NCI-H2171 (cell line): ENCODE measurements at places on chromosomes 7 and 10.

DNA sequence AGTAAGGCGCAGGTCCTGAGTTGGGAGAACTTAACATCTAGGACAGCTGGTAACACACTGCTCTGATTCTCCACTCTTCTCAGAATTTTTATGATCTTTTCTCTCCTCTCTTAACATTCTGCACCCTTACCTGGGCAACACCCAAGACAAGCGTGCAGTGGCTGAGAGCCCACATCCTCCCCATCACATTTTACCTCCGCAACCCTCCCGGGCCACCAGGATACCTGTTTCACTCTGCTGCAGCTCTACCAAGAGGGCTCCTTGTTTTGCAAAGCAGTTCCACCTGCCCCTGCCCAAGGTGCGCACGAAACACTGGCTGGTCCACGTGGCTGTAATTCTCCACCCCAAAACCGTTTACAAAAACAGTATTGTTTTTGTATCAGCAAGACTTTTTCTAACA lies 81.5 kb downstream of the ITIH5 start:
- DNase-seq: no peak

GRCh38 chr10:80964955-80965614 lies 427.4 kb downstream of the SH2D4B start:
- no peak for DNase-seq

DNA sequence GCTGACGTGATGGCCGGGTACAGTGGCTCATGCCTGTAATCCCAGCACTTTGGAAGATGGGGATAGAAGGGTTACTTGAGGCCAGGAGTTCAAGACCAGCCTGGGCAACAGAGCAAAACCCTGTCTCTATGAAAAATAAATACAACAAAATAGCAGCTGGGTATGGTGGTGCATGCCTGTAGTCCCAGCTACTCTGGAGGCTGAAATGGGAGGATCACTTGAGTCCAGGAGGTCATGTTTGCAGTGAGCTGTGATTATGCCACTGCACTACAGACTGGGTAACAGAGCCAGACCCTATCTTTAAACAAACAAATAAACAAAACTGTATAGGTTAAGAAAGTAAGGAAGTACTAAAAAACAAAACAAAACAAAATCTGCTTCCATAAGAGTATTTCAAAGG lies 6.2 kb upstream of the CUL2 start:
- no peak for DNase-seq

- no peak for DNase-seq
Measured at GRCh38 chr7:116432527-116432916, 67.0 kb upstream of the CAV2 start.

- no peak for DNase-seq
Measured at GRCh38 chr10:27312854-27313253, 72.3 kb upstream of the ACBD5 start.

DNA sequence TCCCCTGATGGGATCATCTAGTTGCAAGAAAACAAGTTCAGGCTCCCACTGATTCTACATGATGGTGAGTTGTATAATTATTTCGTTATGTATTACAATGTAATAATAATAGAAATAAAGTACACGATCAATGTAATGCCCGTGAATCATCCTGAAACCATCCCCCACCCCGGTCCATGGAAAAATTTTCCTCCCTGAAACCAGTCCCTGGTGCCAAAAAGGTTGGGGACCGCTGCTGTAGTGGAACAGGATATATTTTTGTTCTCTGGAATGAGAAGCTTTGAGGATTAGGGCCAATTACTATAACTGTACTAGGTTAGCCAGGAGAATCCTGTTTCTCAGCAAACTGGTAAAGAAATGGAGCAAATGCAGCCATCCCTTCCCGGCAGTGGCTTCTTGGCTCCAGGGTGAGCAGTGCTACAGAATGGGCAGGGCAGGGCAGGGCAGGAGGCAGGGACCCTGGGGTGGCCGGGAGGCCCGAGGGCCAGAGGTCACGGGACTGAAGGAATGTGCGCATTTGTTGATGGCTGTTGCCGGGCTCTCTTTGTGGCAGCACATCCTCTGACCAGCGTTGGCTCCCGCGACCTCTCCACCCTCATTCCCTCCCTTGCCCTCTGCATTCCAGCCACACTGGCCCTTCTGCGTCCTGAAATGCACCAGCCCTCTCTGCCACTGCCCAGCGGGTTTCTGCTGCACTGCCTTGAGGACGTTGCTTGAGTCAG lies 162.3 kb upstream of the NPS start:
- no peak for DNase-seq

- no peak for DNase-seq
Measured at GRCh38 chr7:65287023-65287422, 86.6 kb upstream of the ZNF92 start.

DNA sequence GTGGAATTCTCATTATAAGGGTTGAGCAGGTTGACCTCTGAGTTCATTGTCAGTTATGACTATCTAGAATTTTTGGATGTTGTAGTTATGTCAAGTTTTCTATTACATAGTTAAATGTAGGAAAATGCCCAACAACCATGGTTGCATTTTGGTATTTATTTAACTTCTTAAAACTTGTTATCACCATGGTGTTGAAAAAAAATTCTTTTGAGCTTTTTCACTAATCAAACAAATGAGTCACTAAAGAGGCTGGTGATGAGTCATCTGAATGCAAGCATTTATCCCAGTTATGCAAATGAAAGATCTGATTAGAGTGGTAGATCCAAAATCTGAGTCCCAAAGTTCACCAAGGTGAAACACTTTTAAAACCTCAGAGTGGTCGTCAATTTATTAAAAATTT lies 624.7 kb upstream of the IGFBP3 start:
- no peak for DNase-seq

DNA sequence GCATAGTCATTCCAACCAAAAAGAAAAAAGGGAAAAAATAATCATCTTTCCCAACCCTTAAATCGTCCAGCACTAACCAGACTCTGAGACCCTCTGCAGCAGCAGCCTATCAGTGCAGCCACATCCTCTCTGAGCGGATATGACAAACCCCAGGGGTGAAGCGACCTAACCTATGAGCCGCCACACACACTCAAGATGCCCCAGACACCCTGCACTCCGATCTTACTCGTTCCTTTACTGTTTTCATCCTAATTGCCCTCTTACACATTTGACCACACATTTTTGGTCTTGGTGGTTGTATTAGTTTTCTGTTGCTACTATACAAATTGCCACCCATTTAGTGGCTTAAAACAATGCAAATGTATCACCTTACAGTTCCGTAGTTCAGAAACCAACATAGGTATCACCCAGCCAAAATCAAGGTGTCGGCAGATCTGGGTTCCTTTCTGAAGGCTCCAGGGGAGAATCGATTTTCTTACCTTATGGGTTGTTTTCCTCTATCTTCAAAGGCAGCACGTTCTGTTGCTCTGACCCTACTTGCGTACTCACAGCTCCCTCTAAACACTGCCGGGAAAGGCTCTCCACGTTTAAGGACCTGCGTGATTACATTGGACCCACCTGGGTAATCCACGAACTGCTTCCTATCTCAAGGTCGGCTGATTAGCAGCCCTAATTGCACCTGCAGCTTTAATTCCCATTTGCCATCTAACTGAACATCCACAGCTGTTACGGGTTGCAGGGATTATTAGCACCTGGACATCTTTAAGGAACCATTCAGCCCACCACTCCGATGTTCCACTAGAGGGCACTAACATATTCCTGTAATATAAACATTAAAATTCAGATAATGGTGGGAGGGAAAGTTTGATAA lies 37.3 kb upstream of the PRSS1 start:
- DNase-seq: no peak

- DNase-seq: no peak
Measured at GRCh38 chr10:10996966-10997620, 20.6 kb upstream of the CELF2 start.

GRCh38 chr10:12196531-12197211 lies 683 bp downstream of the CDC123 start:
- no peak for DNase-seq

DNA sequence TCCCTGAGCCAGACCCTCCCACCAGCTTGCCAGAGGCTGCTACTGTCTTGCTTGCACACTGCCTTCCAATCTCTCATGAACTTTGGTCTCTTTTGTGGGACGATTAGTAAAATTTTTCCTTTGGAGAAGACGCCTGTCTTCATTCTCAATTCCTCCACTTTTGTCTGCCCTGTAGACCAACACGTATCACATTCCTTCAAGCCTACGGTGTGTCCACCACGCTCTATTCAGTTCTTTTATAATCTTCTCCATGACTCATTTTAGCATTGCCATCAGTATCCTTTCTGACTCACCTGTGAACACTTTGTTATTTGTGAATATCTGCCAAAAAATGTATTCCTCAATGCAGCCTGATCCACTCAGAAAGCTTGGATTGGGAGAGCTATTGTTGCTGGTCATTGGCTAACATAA lies 1.4 kb downstream of the GIMAP5 start:
- DNase-seq: no peak

DNA sequence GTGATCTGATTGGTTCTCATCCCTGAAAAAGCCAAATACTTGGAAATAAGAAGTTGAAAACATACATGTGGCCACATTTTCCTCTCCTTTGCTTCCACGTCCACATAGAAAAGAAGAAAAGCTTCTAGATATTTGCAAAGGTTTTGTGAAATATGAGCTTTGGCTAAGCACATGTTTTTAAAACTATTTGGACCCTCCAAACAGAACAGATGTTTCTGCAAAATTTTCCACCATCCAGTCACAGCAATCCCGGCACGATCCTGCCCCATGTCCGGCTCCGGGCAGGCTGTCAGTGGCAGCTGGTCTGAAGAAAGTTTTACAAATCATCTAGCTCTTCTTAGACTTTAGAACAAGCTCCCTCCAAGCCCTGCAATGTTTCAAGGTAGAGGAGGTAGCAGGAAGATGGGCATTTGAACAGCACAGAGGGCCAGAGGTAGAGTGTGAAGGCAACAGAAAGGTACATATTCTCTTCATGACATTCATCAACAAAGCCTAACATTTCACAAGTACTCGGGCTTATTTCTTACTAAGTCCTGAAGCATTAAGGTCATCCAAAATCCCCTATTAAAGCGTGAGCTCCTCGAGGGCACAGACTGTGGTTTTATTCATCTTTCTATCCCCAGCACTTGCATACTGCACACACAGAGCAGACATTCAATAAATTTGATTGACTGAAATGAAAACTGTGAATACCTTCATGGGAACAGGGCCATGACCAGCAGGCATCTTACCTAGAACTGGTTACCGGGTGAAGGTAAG lies 110.1 kb downstream of the JAZF1 start:
- no peak for DNase-seq

DNA sequence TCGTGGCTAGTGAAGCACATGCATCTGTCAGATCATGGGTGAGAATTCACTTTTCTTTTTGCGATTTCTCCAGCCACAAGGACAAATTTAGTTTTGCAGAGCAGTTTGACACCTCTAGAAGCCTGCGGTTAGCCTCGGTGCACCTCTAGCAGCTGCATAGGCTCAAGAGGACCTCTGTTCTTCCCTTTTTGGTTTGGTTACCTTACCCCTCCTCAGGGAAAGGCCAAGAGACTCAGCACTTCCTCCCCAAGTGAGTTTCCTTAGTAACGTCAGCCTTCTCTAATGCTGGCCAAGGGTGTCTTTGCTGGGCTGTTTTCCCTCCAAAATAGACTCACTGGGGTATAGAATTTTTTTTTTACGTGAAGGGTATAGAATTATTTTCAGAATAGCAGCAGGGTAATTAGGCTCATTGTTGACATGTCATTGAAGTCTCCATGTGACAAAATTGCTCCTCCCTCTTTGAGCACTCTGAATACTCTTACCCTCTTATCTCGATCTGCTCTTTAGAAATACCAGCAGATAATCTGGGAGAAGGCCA lies 97.8 kb downstream of the AUTS2 start:
- DNase-seq: no peak

DNA sequence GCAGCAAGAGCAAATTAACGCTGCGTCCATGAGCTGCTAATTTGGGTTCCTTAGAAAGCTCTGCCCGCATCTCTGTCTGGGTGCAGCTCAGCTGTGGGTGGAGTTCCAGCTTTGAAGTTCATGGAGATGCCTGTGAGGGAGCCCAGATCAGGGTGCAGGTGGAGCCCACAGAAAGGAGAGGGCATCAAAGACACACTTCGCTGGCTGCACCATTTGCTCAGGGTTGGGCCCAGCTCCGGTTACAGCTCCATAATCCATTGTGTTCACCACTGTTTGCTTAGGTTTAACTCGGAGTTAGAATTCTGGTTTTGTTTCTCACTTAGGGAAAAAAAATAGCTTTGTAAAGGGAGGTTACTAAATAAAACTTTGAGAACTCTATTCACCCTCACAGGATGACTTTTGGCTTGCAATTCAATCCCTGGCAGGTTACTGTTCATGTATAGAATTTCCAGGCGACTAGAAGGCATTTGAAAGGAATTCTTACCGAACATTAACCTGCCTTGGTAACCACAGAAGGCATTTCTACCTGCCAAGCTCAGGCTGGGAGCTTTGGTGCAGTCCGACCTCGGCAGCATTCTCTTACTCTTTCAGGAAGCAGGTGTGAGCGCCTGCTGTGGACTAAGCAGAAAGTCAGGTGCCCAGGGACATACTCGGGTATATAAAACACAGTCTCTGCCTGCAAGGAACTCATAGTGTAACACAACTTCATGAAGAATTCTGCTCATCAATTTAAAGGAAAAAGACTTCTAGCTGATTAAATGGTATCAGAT lies 179.5 kb upstream of the RNF32 start:
- DNase-seq: no peak

DNA sequence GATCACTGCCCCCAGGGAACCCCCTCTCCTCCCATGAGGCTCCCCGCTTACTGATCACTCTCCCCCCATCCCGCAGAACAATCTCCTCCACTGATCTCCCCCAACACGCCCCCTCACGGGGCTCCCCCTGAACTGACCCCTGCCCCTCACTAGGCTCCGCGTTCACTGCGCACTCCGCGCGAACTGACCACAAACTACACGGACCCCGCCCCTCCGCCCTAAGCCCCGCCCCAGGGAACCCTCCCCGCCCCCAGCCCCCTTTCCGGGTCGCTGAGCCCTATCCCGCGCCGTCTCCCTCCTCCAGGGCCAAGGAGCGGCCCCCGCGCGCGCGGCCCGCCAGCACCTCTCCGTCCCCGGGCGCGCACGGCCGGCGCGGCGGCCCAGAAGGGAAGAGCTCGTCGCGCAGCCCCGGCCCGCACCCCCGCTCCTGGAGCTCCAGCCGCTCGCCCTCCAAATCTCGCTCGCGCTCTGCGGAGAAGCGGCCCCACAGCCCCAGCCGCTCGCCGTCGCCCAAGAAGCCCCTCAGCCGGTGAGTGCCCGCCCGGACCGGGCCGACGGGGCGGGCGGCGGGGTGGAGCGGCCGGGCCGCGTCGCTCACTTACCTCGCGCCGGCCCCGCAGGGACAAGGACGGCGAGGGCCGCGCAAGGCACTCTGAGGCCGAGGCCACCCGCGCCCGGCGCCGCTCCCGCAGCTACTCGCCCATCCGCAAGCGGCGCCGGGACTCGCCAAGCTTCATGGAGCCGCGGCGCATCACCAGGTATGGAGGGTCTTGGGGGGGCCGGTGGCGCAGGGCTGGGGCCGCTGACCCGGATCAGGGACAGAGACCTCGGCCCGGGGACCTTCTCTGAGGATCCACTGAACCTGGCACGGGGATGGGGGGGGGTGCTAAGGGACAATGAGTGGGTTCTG lies 19.9 kb upstream of the HSPB1 start:
- no peak for DNase-seq

GRCh38 chr10:34183016-34183796 lies 631.9 kb downstream of the PARD3 start:
- no peak for DNase-seq

- no peak for DNase-seq
Measured at GRCh38 chr7:119413314-119413805, 859.6 kb upstream of the KCND2 start.
